ENCODE measurements at places on chromosomes 3 and 15.

GRCh38 chr15:100114100-100114499 lies 227.7 kb downstream of the ADAMTS17 start:
- H3K4me3 ChIP-seq = peak overlapping the region; percentile 62
- peaks cover 61% of the 10 kb centered on the region for H3K4me1 ChIP-seq
- H3K27me3 ChIP-seq = no peaks in the 10 kb centered on the region

- peaks cover 5% of the 10 kb centered on the region for H3K36me3 ChIP-seq
- no peaks in the 10 kb centered on the region for H3K27me3 ChIP-seq
- no peak for DNase-seq
- peak overlapping the region; percentile 15 for H3K4me3 ChIP-seq
Observed at GRCh38 chr3:112321867-112322652, 10.9 kb upstream of the CD200 start.

GRCh38 chr3:63333815-63334214 lies 55.7 kb downstream of the SYNPR start:
- no peaks in the 10 kb centered on the region for H3K36me3 ChIP-seq
- peaks cover 22% of the 10 kb centered on the region for H3K27me3 ChIP-seq
- no peak overlapping the region for H3K4me3 ChIP-seq
- H3K4me1 ChIP-seq = no peaks in the 10 kb centered on the region
- DNase-seq = no peak
- no peak overlapping the region for H3K27ac ChIP-seq

- no peaks in the 10 kb centered on the region for H3K27me3 ChIP-seq
- no peak for DNase-seq
- no peak overlapping the region for H3K27ac ChIP-seq
- H3K4me3 ChIP-seq = no peak overlapping the region
Observed at GRCh38 chr3:180189310-180189648, 152.5 kb upstream of the PEX5L start.

DNA sequence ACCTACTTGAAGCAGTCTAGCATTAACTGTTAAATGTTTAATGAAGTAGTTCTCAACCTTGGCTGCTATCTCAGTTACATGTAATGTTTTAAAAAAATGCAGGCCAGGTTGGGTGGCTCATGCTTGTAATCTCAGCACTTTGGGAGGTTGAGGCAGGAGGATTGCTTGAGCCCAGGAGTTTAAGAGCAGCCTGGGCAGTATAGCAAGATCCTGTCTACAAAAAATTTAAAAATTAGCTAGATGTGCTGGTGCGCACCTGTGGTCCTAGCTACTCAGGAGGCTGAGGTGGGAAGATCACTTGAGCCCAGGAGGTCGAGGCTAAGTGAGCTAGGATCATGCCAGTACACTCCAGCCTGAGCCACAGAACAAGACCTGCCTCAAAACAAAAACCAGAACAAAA lies 29.3 kb downstream of the UBE2E1 start:
- no peaks in the 10 kb centered on the region for H3K36me3 ChIP-seq
- no peak overlapping the region for H3K4me3 ChIP-seq
- DNase-seq = no peak
- peaks cover 39% of the 10 kb centered on the region for H3K4me1 ChIP-seq
- H3K27ac ChIP-seq = no peak overlapping the region
- H3K27me3 ChIP-seq = no peaks in the 10 kb centered on the region

DNA sequence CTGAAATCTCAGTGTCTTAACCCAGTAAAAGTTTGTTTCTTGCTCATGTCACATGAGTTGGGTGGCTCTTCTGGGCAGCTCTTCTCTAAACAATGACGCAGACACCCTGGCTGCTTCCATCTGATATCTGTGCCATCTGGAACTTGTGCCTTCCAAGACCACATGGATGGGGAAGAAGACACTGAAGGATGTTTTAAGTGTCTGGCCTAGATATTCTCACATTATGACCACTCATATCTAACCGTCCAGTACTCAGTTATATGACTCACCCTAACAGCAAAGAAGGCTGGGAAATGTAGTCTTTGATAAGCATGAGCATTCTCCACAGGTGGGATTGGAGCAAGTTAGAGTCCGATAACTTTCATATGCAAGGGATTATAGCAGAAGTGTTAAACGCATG lies 66.4 kb downstream of the RYR3 start:
- H3K4me3 ChIP-seq = no peak overlapping the region
- H3K4me1 ChIP-seq = no peaks in the 10 kb centered on the region
- no peaks in the 10 kb centered on the region for H3K36me3 ChIP-seq
- no peak for DNase-seq
- no peak overlapping the region for H3K27ac ChIP-seq

- DNase-seq = no peak
- H3K36me3 ChIP-seq = no peaks in the 10 kb centered on the region
- no peaks in the 10 kb centered on the region for H3K27me3 ChIP-seq
- no peak overlapping the region for H3K4me3 ChIP-seq
- peaks cover 11% of the 10 kb centered on the region for H3K4me1 ChIP-seq
Observed at GRCh38 chr3:173938616-173939015, 541.1 kb downstream of the NLGN1 start.

- peaks cover 14% of the 10 kb centered on the region for H3K36me3 ChIP-seq
- peak overlapping the region; percentile 16 for H3K27ac ChIP-seq
- no peak overlapping the region for H3K4me3 ChIP-seq
- H3K27me3 ChIP-seq = no peaks in the 10 kb centered on the region
- no peak for DNase-seq
- H3K4me1 ChIP-seq = peaks cover 28% of the 10 kb centered on the region
Observed at GRCh38 chr3:124851136-124851535, 36.0 kb downstream of the ITGB5 start.

DNA sequence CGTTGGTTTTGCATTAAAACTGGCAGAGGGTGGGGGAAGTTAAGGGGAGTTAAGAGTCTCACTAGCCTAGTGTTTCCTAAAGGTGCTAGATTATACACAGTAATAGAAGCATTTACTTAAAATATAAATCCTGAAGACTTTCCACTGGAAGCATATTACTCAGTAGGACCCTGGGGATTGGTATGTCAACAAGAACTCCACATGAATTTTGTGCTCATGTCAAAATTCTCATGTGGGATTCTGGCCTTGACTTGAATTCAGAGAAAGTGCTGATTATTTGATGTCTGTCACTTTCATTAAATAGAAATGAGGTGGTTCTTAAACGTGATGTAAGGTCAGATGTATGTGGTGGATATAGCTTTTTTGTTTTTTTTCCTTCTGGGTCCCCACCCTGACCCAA lies 997.2 kb downstream of the TUSC7 start:
- H3K27me3 ChIP-seq = no peaks in the 10 kb centered on the region
- H3K36me3 ChIP-seq = no peaks in the 10 kb centered on the region
- no peak overlapping the region for H3K27ac ChIP-seq
- H3K4me1 ChIP-seq = peaks cover 1% of the 10 kb centered on the region

DNA sequence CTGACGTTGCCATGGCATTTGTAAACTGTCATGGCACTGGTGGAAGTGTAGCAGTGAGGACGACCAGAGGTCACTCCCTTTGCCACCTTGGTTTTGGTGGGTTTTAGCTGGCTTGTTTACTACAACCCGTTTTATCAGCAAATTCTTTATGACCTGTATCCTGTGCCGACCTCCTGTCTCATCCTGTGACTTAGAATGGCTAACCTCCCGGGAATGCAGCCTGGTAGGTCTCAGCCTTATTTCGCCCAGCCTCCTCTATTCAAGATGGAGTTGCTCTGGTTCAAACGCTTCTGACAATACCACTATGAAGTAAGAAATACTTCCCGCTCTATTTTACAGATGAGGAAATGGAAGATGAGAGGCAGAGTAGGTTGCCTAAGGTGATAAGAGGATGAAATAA lies 16.6 kb downstream of the PAQR9 start:
- no peak overlapping the region for H3K4me3 ChIP-seq
- H3K27me3 ChIP-seq = no peaks in the 10 kb centered on the region
- DNase-seq = no peak
- H3K4me1 ChIP-seq = peaks cover 18% of the 10 kb centered on the region

GRCh38 chr3:188955919-188956318 lies 215.9 kb upstream of the TPRG1 start:
- DNase-seq = no peak
- H3K4me1 ChIP-seq = no peaks in the 10 kb centered on the region
- H3K27ac ChIP-seq = no peak overlapping the region
- H3K27me3 ChIP-seq = no peaks in the 10 kb centered on the region

DNA sequence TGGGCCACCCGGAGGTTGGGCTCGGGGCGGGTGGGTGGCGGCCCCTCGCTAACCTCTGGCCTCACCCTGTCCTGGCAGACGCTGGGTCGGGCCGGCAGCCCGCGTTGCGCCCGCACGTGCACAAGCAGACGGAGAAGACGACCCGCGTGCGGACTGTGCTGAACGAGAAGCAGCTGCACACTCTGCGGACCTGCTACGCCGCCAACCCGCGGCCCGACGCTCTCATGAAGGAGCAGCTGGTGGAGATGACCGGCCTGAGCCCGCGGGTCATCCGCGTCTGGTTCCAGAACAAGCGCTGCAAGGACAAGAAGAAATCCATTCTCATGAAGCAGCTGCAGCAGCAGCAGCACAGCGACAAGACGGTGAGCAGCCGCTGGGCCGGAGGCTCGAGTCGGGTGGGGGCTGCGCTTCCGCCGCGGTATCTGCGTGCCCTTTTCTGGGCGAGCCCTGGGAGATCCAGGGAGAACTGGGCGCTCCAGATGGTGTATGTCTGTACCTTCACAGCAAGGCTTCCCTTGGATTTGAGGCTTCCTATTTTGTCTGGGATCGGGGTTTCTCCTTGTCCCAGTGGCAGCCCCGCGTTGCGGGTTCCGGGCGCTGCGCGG lies 3.7 kb downstream of the ISL2 start:
- peaks cover 44% of the 10 kb centered on the region for H3K4me1 ChIP-seq
- no peak overlapping the region for H3K27ac ChIP-seq
- H3K4me3 ChIP-seq = peak overlapping the region; percentile 64
- H3K36me3 ChIP-seq = peaks cover 6% of the 10 kb centered on the region
- DNase-seq = peak; percentile 49
- peaks cover 92% of the 10 kb centered on the region for H3K27me3 ChIP-seq

DNA sequence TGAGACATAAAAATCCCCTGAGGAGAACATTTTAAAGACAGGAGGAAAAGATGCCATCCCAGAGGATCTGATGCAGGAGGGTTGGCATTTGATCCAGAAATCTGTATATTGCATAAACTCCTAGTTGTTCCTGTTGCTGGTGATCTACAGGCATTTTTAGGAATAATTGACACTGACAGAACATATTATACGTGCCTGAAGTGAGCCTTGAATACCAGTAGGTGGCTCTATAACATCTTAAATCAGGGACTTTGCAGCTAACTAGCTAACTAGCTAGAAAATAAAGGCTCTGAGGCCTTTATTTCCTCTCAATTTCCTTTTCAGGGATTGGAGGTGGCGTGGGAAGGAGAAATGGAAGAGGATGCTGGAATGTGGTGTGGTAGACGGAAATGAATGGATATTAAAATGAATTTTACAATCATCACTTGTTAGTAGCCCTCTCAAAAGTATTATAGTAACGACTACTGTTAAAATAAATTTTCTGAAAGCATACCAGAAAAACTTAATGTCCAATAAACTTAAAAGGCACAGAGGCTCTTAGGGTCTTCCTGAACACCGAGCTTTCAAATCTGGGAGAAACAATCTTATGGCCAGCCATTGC lies 73.8 kb upstream of the ZBED2 start:
- H3K27ac ChIP-seq = no peak overlapping the region
- H3K4me1 ChIP-seq = peaks cover 25% of the 10 kb centered on the region
- peaks cover 4% of the 10 kb centered on the region for H3K27me3 ChIP-seq
- DNase-seq = no peak

DNA sequence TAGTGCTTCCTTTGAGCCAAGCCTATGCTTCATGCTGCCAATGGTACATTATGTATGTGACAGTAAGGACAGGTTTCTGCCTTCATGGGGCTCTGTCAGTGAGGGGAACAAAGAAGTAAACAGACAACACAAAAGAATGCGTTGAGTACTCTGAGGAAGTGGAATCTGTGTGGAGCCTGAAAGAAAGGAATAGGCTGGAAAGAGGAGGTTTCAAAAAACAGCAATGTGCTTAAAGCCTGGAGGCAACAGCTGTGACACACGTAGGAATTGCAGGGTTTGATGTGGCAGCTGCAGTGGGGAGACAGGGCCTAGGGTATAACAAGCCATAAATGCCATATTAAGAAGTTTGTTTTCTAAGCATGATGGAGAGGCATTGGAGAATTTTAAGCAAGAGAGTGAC lies 316.7 kb downstream of the CLSTN2 start:
- DNase-seq = no peak
- no peak overlapping the region for H3K4me3 ChIP-seq
- H3K27ac ChIP-seq = peak overlapping the region; percentile 94
- peaks cover 34% of the 10 kb centered on the region for H3K4me1 ChIP-seq
- no peaks in the 10 kb centered on the region for H3K36me3 ChIP-seq
- no peaks in the 10 kb centered on the region for H3K27me3 ChIP-seq

- peaks cover 9% of the 10 kb centered on the region for H3K36me3 ChIP-seq
- H3K27ac ChIP-seq = peak overlapping the region; percentile 35
- no peaks in the 10 kb centered on the region for H3K27me3 ChIP-seq
- DNase-seq = no peak
Observed at GRCh38 chr15:65344214-65344913, 33.4 kb downstream of the IGDCC3 start.

DNA sequence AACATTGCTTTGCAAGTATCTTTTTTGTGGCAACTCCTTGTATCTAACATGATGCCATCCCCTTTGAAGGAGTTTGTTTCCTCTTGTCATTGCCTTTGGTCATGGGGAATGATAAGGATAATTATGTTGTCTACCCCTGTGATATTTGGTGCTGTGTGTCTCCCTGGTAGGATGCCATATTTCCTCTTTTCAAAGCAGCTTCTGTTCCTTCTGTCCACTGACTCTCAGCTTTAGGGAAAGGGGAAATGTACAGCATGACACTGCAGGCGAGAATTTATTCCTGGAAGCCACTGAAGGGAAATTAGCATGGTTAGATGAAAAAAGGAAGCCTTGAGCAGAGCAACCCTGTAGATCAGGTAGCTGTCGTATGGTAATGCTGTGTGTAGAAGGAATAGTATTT lies 576.7 kb downstream of the CADM2 start:
- no peaks in the 10 kb centered on the region for H3K27me3 ChIP-seq
- H3K27ac ChIP-seq = no peak overlapping the region
- peaks cover 4% of the 10 kb centered on the region for H3K36me3 ChIP-seq
- H3K4me3 ChIP-seq = no peak overlapping the region

All from neural crest cell (in vitro differentiated cells).